Tibial nerve (tissue), 4 donors: ENCODE measurements at places on chromosomes 5 and 9. TPM values are rescaled to one million over a fixed set of nuclear protein-coding genes. Genes with fewer than 3 reads are reported as not detected.

DNA sequence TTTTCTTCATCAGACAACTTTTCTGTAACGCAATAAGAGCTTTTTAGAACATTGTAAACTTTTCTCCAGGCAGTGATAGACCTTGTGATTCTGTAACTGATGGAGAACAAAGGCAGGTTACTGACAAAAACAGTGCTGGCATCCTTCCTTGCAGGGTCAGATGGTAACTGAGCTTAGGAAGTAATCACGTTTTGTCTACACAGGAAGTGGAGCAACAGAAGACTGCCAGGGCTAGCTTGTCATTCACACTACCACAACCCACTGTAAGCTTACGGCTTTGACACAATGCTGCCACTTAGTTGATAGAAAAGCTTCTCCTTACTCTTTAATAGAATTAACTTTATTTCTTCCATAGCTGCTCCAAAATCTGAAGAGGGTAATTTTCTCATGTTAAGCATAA is 46.8 kb downstream of the FBN2 start:
- no peaks in the 10 kb centered on the region for H3K27me3 ChIP-seq
- H3K36me3 ChIP-seq = no peaks in the 10 kb centered on the region
- H3K4me1 ChIP-seq = peaks cover 3% of the 10 kb centered on the region
- H3K4me3 ChIP-seq = no peak overlapping the region

- peaks cover 47% of the 10 kb centered on the region for H3K4me1 ChIP-seq
- H3K36me3 ChIP-seq = no peaks in the 10 kb centered on the region
- H3K27ac ChIP-seq = peak overlapping the region; percentile 80
- no peak for DNase-seq
- H3K27me3 ChIP-seq = no peaks in the 10 kb centered on the region
Measured at GRCh38 chr5:132459983-132460838, 30.4 kb downstream of the IRF1 start.

- H3K27me3 ChIP-seq = no peaks in the 10 kb centered on the region
- DNase-seq = no peak
- H3K4me1 ChIP-seq = no peaks in the 10 kb centered on the region
- no peak overlapping the region for H3K4me3 ChIP-seq
Measured at GRCh38 chr9:30732060-30732459, 1652.4 kb upstream of the ACO1 start.

DNA sequence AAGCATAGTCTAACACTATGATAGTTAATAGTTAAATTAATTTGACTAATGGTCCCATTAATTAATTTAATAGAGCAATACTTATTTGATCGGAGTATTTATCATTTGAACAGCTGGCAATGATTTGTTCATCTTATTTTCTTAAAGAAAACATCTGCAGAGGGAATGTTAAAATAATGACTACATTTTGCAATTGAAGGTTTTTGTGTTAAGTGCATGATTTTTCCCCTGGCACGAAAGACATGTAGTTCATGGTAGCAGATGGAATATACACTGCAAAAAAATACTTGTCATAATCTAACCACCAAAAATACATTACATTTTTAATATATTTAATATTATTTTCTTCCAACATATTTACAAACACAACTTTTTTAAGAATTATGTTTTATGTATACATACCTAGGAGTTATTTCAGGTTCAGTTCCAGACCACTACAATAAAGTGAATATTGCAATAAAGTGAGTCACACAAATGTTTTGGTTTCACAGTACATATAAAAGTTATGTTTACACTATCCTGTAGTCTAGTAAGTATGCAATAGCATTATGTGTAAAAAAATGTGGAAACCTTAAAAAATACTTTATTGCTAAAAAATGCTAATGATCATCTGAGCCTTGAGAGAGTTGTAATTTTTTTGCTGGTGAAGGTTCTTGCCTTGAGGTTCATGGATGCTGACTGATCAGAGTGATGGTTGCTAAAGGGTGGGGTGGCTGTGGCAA is 292.6 kb upstream of the DAB2 start:
- no peaks in the 10 kb centered on the region for H3K36me3 ChIP-seq
- no peaks in the 10 kb centered on the region for H3K4me1 ChIP-seq
- no peak for DNase-seq

GRCh38 chr9:76571288-76571687 is 112.3 kb downstream of the GCNT1 start:
- H3K36me3 ChIP-seq = no peaks in the 10 kb centered on the region
- DNase-seq = no peak
- no peaks in the 10 kb centered on the region for H3K27me3 ChIP-seq

Gene VPS13A
- total RNA-seq = 24.6 TPM

- H3K4me3 ChIP-seq = no peak overlapping the region
- H3K27ac ChIP-seq = no peak overlapping the region
- DNase-seq = no peak
- peaks cover 6% of the 10 kb centered on the region for H3K4me1 ChIP-seq
- no peaks in the 10 kb centered on the region for H3K36me3 ChIP-seq
- no peaks in the 10 kb centered on the region for H3K27me3 ChIP-seq
Measured at GRCh38 chr9:125430161-125431011, 168.8 kb downstream of the GAPVD1 start.

Gene BARHL1
- total RNA-seq = not detected

DNA sequence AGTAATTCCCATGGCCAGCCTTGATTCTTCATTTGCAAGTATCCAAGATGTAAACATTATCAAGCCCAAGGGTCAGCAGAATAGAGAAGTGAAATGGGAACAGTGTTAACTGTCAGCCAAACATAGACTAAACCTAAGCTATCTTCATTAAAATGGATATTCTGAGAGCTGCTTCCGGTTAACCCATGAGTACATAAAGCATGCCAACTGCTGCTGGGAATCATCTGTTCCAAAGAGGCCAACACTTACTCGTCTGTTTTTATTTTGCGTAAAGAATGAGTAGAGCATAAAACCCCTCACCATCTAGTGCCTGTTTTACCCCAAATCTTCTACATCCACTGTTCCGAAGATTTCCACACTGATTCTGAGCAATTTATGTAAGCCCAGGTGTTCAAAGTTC is 257.6 kb downstream of the GLIS3 start:
- H3K27me3 ChIP-seq = no peaks in the 10 kb centered on the region
- no peaks in the 10 kb centered on the region for H3K4me1 ChIP-seq
- no peak overlapping the region for H3K27ac ChIP-seq
- DNase-seq = no peak
- H3K36me3 ChIP-seq = no peaks in the 10 kb centered on the region
- H3K4me3 ChIP-seq = no peak overlapping the region

Gene TMCO6
- 98.7 TPM for total RNA-seq

Gene TRIM7
- total RNA-seq = 12.1 TPM
